Left lobe of liver (tissue), 2 donors: ENCODE measurements at places on chromosomes 2 and 18.

DNA sequence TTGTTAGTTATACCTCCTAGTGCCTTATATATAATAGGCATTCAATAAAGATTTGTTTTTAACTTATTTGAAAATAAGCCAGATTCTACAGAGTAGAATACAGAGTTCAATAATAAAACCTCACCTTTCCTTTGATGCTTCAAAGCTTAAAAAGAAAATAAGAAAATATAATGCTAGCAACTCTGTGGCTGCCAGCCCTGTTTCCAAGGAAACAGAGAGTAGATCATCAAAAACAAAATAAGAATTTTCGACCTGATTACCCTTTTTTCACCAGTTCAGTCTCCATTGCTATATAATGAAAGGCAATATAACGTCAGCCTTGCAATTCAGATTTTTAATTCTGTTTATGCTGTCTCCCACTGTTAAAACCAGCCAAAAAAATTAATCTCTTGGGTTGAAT is 8.9 kb upstream of the PGAP1 start:
- no peak for DNase-seq

DNA sequence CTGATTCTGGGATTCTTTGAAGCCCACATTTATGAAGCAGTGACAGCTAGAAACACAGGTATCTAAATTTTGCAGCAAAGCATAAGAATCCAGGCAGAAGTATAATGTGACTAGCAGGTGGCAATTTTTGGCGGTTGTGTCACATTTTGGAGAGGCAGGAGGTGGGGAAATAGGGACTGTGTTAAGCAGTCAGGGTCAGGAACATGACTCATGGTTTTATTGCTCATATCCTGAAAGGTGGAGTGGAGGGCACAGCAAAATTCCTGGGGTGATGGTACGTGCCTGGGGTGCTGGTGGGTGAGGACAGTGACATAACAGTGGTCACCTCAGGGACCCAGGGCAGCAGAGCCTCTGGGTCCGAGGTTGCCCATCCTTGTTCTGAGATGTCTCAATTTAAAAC is 63.5 kb upstream of the TTN start:
- DNase-seq = no peak

- DNase-seq = no peak
Measured at GRCh38 chr18:40485318-40485717, 1469.7 kb upstream of the PIK3C3 start.

DNA sequence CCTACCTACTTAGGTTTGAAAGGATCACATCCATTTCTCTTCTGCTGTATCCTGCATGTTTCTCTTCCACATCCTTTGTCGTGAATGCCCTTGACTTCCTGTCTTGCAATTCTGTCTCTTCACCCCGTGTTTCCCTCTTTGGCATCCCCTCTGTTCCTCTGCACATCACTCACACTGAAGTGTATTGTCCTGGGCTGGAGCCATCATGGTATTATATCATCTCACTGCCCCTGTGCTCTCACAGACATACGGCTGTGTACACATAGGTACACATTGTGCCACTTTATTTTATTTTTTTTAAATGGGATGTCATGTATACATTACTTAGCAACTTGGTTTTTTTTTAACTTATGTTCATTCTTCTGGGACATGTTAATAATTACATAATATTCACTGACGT is 291.6 kb downstream of the ALPK2 start:
- no peak for DNase-seq

DNA sequence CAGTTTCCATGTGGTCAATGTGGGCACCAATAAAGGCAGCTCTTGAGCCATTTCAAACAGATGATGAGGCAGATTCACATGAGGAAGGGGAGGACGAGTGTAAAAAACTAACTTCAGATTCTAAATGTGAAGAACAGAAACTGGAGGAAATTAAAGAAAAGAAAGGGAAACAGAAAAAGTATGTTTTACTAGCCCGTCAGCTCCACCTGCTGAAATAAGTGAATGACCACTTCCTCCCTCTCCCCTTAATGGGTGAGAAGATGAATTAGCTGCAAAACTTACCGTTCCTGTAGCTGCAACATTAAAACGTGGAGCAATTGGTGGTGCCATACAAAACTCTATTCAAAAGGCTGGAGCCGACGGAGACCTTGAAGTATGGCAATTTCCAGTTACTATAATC is 203.5 kb downstream of the UXS1 start:
- DNase-seq = no peak

- DNase-seq = no peak
Measured at GRCh38 chr18:23087352-23087751, 47.9 kb upstream of the CABLES1 start.
